Fibroblast of mammary gland (primary cell): ENCODE measurements at places on chromosomes 16 and 17.
A peak's percentile ranks its signal among the peaks of the same experiment; 100 is the strongest.

DNA sequence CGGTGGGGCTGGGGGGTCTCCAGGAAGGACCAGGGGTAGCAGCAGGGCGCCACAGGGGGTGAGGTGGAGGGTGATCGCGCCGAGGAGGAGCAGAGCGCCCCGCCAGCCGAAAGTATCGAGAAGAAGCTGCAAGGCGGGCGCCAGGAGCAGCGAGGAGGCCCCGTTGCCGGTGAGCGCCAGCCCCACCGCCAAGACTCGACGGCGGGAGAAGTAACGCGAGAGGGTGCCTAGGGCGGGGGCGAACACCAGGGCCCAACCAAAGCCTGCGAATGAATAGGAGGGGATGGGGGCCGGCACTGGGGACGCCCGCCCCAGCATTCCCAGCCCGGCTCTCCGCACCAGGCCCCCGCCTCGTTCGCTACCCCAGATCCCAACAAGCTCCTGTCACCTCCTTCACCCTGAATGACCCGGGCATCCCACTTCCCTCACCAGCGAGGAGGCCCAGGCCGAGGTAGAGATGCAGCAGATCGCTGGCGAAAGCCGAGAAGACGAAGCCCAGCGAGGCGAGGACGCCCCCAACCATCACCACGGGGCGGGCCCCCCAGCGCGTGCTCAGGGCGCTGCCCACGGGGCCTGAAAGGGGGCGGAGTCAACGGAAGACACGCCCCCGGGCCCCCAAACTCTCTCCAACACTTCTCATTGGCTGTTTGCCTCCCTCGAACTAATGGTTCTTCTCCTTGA lies 1.3 kb downstream of the SLC16A11 start:
- no peak for DNase-seq

- DNase-seq: no peak
Measured at GRCh38 chr17:60300011-60300410, 91.9 kb downstream of the USP32 start.

DNA sequence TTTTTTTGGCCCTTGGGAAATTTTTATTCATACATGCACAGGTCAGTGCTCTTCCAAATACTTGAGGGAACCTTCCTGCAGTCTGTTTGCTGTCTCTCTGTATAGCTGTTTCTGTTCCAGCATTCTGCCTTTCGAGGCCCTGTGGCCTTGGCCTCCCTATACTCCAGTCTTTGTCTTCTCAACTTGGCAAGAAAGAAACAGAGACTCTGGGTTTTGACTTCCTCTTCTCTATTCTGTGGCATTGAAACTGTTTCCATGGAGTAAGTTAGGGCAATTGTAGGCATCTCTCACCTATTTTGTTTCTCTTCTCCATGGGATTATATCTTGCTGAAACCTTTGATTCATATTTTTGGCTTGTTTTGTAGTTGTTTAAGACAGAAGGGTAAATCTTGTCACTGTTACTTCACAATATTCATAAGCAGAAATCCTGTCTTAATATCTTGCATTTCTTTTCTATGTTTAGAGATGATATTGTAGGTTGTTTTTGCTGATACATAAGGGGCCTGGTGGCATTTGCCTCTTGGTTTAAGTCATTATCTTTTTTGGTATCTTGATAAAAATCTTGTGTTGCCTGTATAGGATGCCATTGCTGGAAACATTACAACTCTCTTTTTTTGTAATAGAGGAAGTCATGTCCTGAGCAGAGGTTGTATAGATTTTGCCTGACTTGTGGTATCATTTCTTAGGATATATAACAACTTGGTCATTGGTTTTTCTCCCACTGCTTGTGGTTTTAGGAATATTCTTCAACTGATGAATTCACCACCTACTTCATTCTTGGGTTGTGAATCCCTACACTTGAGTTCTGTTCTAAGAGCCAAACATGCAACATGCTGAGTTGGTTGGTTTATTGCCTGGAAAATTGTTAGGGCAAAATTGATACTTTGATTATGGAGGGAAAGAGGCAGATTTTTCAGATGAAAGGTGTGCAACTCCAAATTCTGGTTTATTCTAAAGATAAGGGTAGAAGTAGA lies 168.6 kb downstream of the FTO start:
- DNase-seq: peak; percentile 89

GRCh38 chr16:28983644-28984043 lies 1.2 kb upstream of the LAT start:
- DNase-seq: no peak

DNA sequence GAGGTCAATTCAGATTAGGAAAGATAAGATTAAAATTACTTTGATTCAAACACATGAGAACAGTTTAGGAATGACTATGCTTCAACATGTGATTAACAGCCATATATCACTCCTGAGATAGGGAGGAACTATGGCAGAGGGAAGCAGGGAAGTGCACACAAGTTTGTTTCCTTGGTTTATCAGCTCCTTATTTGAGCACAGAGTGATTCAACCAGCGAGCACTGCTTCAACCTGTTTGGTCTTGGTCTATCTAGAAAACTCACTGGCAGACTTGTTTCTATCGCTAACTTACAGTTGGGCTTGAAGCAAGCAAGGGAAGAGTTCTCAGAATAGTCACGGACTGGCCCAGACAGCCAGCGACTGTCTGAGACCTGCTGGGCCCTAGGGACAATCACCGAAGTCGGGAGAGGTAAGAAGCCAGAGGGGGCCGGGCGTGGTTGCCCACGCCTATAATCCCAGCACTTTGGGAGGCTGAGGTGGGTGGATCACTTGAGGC lies 23.5 kb downstream of the TUBG1 start:
- no peak for DNase-seq

DNA sequence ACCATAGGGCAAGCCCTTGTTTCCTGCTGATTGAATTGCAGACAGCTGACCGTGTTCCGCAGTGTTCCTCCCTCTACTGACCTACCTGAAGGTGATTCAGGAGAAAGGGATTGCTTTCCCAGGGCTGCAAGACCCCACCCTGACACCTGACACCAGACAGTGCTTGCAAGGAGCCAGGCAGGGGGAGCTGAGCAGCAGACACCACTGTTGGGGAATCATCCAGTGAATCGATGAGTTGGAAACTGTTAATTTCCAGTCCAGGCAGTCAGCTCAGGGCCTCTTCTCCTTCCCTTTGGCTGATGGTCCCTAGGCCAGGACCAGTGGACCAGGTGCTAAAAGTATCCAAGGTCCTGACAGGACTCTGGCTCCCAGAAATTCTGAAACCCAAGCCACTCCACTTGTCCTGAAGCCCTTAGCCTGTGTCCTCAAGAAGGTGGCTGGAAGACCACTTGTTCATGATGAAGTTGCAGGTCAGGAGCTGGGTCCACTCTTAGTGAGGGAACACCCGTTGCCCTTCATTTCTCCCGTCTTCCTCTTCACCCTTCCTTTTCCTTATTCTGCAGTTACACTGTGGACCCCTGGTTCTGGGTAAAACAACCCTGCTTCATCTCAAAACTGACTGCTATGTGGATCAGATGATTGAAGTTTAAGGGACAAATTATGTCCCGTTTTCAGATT lies 9.5 kb upstream of the UNK start:
- peak; percentile 22 for DNase-seq

DNA sequence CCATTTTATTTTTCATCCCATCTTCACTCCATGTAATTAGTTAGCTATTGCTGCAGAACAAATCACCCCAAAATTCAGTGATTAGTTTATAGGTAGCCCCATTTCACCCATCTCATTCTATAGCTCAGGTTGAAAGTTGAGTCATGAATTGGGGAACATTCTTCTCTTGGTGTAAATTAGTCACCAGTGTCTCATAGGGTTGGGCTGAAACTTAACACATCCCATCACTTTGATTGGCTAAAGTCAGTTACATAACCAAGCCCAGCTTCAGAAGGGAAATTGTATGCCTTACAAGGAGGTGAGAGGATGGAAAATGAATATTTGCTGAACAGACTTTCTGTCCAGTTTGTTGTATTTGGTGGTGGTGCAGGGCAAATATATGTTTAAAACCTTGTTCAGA lies 477.5 kb downstream of the WWOX start:
- peak; percentile 11 for DNase-seq

DNA sequence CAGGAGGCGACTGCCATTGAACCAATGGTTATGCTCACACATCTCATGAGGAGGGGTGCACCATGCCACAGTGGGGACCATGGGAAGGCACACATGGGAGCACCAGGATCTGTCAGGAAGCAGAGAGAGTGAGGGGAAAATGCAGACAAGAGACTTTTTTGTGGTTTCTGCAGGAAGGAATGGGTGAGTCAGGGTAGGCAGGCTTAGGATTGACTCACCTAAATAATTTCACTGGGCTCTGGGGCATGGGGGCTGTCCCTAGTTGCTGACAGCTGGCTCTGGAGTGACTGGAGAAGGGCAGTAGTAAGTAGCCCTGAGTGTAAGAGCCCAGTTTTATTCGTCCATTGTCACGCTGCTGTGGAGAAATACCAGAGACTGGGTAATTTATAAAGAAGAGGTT lies 202.4 kb downstream of the AXIN2 start:
- peak; percentile 83 for DNase-seq

DNA sequence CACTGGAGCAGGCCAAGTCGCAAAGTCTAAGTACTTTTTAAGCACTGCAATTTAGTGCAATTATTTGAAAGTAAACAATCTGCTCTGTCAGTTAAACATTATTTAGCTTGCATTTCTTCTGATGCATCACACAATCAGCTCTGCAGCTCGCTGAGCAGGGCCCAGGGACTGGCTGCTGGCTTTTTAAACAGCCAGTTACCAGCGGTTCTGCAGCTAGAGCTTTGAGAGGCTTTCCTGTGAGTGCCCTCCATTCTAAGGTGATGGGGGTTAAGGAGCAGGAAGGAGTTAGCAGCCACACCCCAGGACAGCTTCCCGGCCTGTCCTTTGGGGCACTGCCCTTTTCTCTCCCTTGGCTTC lies 154.3 kb downstream of the SALL1 start:
- no peak for DNase-seq

DNA sequence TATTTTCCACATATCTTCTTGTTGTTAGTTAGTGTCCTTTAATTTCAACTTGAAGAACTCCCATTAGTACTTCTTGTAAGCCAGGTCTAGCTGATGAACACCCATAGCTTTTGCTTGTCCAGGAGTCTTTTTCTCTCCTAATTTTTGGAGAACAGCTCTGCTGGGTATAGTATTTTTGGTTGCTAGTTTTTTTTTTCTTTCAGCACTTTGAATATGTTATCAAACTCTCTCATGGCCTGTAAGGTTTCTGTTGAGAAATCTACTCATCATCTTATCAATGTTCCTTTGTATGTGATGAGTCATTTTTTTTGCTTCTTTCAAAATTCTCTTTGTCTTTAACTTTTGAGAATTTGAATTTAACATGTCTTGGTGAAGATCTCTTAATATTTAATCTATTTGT lies 31.8 kb upstream of the NKD1 start:
- DNase-seq: no peak

DNA sequence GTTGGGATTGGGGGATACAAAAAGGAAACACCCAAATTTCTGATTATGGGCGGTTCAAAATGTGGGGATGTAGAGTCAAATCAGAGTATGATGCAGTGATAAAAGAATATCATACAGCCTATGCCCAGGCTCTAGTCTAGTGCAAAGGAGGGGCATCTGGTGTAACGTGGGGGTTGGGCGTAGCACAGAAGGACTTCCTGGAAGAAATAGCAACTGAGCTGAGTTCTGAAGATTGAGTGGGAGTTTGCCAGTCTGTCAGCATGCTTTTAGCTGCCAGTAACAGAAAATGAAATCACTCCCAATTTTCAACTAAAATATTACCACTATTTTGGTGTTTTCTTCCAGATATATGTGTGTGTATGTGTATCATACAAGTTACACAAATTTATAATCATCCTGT lies 196.9 kb downstream of the SPECC1 start:
- DNase-seq: peak; percentile 18

DNA sequence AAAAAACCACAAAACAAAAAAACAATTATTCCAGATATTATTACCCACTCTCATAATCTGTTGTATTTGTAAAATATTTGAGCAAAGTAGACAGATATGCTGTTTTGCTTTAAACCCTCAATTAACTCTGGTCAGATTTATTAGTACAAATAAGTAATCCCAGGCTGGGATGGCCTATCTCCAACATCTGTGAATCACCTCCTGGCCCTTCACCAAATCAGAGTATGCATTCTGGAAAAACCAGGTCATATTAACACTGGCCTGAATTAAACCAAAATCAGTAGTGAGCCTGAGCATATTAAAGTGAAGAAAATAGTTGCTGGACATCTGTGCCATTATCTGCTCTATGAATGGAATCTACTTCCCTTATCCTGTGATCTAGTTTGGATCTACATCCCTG lies 41.0 kb downstream of the STAT3 start:
- DNase-seq: peak; percentile 90
